Right renal pelvis (tissue), 4 donors: ENCODE measurements at places on chromosomes 5 and 9. TPM values are rescaled to one million over a fixed set of nuclear protein-coding genes. Genes with fewer than 3 reads are reported as not detected.

SLC4A9 gene
- polyA plus RNA-seq: 20.2 TPM

GRCh38 chr5:151068433-151069197, 12.2 kb downstream of the TNIP1 start:
- no peak for DNase-seq

DNA sequence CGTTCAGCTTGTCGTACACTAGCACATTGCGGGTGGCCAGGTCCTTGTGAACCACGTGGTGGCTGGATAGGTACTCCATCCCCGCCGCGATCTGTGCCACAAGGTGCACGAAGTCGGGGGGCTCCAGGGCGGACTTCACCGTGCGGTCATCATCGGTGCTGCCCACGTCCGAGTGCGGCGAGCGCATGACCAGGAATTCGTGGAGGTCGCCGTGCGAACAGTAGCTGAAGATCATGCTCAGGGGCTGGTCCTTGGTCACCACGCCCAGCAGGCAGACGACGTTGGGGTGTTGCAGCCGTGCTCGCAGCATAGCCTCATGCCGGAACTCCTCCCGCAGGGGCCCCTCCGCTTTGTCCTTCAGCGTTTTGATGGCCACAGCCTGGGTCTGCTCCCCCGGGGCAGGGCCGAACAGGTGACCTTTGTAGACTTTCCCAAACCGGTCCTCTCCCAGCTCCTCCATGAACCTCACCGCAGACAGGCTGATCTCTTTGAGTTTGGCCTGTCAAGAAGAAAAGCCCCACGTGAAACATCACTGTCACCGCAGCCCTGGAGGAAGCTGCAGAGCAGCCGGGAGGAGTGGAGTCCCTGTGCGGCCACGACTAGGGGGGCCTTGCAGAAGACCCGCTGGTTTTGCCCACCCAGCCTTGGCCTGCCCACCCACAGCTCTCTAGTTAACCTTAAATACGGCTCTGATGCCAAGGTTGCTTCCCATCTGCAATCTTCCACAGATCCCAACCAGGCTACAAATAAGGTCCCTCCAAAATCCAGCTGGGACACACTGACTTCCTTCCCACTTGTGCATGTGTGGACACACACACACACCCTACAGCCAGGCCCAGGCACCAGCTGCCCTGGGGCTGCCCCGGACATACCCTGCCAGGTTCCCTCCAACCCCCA, 225.2 kb downstream of the ROR2 start:
- no peak for DNase-seq

DNA sequence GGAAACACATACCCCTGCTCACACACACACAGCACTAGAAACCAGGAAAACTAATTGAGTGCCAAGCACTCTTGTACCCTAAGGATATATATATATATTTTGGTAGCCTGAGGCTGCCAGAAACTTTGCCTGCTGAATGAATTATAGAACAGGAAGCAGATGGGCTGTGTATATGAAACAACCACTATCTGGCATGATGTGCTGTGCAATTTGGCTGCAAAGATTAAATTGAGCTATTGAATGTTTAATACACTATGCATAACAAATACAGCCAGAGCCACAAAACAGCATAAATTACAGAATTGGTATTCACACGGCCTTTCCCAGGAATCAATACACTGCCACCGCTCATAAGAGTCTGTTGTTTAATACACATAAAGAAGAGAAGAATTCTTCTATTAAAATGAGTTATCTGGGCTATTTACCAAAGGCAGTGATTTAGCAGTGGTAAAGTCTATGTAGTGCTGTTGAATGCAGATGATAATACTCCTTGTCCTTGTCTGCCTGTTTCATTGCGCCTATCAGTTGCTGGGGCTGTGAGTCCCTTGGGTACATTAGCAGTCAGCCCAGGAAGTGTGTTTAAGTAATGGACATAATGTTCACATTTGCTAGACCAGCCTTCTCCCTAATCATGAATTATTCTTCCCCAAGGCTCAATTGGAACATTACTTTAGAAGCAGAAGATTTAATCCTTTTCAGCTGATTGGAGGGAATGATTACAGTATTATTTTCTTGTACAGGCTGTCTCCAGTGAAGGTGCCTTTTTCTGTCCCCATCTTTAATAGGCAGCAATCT, 294.3 kb downstream of the TLE1 start:
- no peak for DNase-seq
